ENCODE measurements at places on chromosomes 4 and X.

GRCh38 chr4:54840992-54841768 lies 183.4 kb downstream of the KIT start:
- no peak for DNase-seq

- no peak for DNase-seq
Measured at GRCh38 chr4:159374749-159375530, 272.1 kb downstream of the RAPGEF2 start.

GRCh38 chr4:15004739-15005301 lies 2.5 kb downstream of the CPEB2 start:
- DNase-seq, result peak; percentile 77

DNA sequence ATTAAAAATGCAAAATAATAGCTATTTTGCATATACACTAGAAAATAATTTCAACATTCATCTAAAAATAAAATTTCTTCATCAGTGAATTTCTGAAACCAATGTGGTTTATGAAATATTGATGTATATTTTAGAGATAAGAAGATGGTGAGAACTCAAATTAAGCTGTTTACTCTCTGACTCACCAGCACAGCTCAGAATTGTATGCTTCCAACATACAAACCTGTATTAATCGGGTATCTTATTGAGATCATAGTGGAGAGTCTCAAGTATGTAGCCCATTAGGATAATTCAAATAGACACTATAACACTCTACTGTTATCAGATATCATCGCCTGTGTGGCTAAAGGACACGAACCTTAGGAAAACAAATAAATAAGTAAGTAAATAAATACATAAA lies 899.5 kb upstream of the INTU start:
- DNase-seq, result no peak

- DNase-seq, result no peak
Measured at GRCh38 chr4:175884048-175884447, 72.0 kb upstream of the GPM6A start.

DNA sequence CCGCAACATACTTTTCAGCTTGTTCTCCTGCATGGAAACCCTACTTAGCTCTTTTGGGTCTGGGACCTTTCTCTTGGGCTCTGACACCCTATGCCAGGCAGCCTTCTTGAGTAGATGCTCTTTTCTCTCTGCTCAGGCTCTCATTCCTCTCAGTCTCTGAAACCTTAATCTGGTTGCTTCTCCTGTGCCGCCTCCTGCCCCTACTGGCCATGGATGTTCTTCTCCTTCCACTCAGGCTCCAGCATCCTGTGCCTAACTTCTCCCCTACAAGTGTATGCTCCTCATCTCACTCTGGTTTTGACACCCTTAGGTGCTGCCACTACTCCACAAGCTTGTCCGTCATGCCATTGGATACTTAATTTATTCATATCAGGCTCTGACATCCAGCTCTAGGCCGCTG lies 15.2 kb downstream of the BLTP1 start:
- no peak for DNase-seq

DNA sequence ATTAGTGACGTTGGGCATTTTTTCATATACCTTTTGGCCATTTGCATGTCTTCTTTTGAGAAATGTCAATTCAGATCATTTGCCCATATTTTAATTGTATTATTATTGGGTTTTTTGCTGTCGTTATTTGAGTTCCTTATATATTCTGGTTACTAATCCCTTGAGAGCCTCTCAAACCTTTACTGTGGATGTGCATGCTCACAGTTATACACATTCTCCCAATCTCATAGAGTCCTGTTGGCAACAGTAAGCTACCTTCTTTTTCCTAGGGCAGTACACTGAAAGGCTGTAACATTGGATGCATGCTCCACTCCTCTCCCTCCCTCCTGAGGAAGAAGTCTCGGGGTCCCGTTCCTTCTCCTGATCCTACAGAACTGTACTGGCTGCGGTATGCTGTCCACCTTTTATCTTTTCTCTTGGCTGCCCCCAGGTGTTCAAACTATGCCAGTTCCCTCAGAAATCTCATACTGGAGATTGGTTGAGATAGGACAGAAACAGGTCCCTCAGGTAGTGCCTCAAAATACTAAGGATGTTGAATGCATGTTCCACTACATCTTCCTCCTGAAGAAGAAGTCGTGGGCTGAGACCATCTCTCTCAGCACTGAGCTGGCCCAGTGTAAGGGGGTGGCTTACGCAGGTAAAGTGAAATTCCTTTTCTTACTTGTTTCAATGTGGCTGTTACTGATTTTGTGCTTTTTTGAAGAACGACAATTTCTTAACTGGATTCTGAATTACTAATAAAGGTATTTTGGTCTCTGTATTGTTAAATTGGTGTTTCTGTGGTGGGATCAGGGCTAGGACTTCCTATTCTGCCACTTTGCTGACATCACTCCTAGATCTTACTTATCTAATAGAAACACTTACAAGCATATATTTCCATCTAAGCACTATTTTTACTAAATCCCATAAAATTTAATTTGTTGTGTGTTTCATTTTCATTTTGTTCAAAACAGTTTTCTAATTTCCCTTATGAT lies 145.4 kb upstream of the HUWE1 start:
- peak; percentile 28 for DNase-seq

- no peak for DNase-seq
Measured at GRCh38 chr4:157221426-157221894, 932 bp downstream of the GRIA2 start.

DNA sequence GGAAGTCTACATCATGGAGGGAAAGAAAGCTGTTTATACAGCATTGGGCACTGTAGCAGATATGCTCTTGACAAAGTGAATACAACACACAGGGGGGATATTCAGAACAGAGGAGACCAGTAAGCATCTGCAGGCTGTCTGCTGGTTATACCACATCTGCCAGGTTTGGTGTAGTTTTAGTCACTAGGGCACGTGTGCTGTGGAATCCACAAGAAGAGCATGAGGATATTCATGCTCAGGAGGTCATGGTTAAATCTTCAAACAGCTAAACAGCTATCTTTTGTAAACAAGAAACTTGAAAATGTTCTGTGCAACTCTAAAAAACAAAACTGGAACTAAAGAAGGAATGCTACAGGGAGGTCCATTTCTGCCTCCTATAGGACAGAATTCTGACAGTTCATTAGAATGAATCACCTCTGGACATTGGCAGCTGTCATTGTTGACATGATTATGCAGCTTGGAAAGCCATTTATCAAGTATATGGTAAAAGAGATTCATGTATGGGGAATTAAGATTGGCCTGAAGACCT lies 175.8 kb downstream of the RCHY1 start:
- DNase-seq, result no peak

- no peak for DNase-seq
Measured at GRCh38 chrX:22818061-22818460, 181.7 kb upstream of the DDX53 start.

- no peak for DNase-seq
Measured at GRCh38 chrX:52577464-52578173, 60.8 kb upstream of the XAGE1B start.

GRCh38 chrX:69150281-69150960 lies 14.8 kb downstream of the PJA1 start:
- DNase-seq, result peak; percentile 21

DNA sequence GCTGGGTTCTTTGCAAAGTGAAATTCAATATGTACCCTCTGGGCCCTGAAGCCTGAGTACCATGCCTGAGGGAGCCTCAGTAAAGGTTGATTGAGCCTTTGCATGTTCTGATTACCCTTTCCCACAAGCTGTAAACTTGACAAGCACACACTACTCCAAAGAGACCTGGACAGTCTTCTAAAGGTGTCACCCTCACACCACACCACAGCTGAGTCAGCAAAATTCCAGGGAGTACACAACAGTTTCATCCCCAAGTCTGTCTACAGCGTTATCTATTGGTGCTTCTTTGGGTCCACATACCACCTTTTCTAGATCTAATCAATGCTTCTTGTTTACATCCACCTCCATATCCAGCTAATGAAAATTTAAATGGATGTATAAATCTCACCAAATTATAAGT lies 180.8 kb downstream of the AMELX start:
- DNase-seq, result no peak

DNA sequence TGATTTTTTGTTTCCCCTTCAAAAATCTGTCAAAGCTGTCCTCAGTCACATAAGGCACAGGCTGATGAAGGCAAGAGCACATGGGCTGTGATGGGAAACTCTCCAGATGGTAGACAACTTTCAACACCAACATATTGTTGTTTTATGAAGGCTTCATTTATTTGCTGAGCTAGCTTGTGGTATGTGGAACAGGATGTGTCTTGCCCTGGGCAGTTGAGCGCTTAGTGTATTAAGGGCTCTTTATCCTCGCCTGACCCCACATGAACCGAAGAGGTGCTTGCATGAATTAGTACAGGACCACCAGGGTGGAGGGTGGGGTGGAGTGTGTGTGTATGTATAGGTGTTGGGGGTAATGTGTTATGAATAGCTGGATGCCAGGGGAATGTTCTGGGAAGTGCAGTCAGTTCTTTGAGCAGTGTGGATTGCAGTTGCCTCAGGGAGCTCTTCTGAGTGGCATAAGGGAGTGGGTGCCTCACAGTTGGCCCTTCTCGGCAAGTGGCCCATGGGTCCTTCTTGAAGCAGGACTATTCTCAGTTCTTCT lies 103.1 kb downstream of the PHEX start:
- peak; percentile 35 for DNase-seq

DNA sequence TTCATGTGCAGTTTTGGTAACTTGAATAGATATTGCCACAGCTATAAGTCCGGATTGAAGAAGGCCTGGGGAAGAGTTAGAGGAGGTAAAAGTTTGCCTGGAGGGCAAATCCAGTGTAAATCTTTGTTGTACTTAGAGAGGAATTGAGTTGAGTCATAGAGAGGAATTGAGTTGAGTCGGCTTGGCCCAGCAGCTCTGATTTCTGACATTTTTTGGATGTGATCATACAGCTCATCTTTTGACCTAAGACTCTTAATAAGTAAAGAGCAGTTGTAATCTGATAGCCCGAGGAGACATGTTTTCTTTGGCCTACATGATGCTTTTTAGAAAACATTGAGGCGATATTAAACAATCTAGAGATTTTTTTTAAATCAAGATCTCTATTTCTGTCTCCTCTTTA lies 3.9 kb downstream of the KIT start:
- DNase-seq, result peak; percentile 33

GRCh38 chr4:14918336-14918735 lies 83.9 kb upstream of the CPEB2 start:
- peak; percentile 35 for DNase-seq

DNA sequence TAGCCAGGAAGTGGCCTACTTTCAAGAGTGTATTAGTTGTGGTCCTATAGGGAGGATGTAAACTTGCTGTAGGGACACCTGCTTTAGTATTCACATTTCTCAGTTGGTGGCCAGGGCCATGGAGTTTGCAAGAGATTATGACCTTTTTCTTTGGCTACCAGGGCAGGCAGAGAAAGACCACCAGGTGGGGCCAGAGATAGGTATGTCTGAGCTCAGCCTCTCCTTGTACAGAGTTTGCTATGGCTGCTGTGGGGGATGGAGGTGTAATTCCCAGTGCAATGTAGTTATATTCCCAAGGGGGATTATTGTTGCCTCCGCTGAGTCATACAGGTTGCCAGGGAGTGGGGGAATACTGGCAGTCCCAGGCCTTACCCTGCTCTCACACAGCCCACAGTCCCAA lies 26.3 kb upstream of the DACH2 start:
- DNase-seq, result no peak

GRCh38 chr4:66246643-66247042 lies 576.4 kb upstream of the EPHA5 start:
- no peak for DNase-seq

- no peak for DNase-seq
Measured at GRCh38 chr4:153433754-153434105, 32.4 kb upstream of the TMEM131L start.

- DNase-seq, result peak; percentile 65
Measured at GRCh38 chr4:8589823-8590545, 2.6 kb upstream of the CPZ start.

GRCh38 chr4:47715716-47716416 lies 122.0 kb downstream of the CORIN start:
- no peak for DNase-seq

DNA sequence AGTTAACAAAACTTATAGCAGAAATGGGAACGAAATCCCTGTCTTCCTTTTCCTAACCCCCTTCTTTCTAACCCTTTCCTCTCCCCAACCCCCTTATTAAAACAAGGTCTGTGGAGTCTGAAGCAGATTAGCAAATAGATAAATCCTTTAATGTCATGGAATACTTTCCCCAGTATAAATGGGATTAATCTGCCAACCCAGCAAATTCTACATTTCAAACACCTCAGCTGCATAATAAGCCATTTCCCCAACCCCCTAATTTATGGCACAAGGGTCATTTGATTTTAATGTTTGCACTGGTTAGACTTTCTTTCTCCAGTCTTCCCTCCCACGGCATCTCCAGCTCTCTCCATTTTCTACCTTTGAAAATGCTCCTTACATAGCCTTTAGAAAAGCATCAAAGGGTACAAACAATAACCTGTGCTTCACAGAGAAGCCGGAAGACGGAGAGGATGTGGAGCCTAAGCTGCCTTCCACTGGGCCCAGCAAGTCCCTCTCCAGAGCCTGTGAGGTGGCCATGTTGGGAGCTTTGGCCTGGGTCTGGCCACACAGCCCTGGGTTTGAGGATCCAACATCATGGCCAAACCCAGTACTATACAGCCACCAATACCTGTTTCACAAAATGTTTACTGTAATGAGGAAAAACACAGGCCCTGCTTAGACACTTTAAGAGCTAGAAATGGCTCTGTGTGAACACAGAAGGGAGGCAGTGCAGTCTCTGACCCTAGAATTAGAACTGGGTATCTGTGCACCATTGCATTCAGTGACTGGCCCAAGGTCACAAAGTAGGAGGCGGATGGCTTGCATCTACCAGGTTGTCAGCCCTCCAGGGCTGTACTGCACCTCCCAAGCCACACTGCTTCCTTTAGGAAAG lies 56.9 kb upstream of the SPRY1 start:
- no peak for DNase-seq

DNA sequence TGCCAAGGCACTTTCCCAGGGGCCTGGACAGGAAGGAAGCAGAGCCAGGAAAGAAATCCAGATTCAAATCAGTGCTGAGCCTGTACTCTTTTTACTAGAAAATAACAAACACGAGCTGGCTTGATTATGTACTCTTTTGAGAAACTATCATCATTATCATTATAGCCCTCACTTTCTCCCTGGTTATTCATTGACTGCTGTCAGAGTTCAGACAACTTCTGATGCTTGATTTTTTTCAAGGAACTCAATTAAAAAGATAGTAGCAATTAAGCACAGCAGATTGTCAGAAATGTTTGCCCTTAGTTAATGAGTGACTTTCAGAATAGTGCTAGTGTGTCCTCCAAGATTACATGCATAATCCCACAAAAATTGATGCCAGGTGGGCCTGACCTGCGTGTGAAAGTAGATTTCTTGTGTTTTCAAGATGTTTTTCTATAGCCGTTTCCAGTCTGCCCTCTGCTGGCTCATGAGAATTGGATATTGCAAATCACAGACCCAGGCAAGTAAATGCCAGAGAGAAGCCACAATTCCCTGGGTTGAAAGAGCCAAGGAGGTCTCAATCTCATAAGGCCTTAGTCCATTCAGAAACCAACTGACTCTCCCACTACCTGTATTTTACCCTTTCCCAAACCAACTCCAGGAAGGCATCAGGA lies 14.3 kb upstream of the PNPLA4 start:
- DNase-seq, result peak; percentile 42

- DNase-seq, result no peak
Measured at GRCh38 chr4:111269439-111269838, 646.6 kb upstream of the PITX2 start.

Data from eye (tissue), 1 donor.